Daoy (cell line): ENCODE measurements at places on chromosomes 16 and 17.

DNA sequence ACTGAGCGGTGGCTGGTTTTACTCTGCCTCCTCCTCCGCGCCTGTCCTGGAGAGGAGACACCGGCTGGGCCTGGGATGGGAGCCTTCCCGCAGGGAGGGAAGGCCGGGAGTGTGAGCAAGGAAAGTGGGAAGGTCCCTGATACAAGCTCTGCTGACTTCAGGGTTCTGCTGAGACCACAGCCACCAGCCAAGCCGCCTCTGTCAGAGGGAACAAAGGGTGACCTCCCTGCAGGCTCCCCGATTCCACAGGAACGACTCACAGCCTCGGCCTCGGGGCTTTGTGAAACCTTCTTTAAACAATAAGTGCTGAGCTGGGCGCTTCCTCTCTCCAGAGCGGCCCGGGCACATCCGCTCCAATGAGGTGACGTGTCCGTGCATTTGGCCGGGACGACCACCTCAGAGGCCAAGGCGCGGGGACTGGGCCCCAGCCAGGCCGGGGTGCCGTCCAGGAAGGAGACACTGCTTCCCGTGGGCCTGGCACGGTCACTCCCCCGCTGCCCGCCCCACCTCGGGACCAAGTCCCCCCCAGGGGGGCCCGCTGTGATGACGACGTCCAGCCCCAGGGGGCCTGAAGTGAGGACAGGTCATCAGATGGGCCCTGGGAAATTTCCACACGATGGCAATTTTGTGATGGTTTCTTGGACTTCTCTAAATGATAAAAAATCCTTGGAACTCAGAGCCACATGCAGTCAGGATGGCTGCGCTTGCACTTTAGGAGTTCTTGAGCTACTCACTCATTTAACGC lies 11.8 kb upstream of the CIBAR2 start:
- peak; percentile 87 for DNase-seq

DNA sequence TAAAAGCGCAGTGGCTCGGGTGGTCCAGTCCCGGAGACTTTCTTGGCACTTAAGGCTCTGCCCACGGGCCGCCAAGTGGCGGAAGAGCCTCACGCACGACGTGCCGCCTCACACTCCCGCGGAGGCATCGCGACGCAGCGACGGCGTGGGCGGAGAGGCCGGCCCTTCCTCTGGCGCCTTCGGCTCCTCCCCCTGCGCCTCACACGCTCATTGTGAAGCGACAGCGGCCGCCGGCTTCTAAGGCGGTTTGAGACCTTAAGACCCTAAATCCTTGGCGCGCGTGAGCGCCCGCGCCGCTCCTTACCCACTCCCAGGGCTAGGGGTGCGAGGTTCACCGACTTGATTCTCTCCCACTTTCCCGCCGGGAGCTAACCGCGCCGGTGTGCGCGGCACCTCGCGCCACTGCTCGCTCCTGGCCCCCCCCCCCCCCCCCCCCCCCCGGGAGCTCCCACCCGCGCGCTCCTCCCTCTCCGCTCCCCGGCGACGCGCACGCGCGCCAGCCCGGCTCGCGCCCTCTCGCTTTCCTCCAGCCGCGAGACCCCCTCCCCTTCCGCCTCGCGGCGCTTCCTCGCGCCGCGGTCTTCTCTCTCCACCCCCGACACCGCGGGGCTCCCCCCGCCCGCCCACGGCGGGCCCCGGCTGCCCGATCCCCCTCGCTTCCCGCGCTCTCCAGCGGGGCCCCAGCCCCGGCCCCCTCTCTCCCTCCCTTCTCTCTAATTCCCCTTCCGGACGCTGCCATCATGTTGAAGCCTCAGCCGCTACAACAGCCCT lies at the start of gene ATXN2L:
Gene ATXN2L, plus strand, starts transcription at position 480 of the 771 bp plus-strand sequence. Its CDS starts 261 bp downstream, at position 741.
- peak; percentile 95 for DNase-seq

DNA sequence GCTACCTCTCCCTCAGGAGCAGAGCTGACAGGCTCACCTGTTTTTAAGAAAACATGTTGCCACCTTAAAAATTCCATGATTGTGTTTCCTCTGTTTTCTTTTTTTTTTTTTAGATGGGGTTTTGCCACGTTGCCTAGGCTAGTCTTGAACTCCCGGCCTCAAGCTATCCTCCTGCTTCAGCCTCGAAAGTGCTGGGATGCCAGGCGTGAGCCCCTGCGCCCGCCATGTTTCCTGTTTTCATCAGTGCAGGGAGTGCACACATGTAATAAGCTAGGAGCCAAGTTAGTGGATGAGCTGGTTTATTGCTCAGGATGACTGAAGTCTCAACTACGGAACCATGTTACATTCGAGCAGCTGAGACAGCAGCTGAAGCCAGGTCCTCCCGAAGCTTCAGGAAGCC lies 13.6 kb downstream of the MRM3 start:
- no peak for DNase-seq

GRCh38 chr16:1073566-1074378 lies 1.2 kb downstream of the SSTR5 start:
- no peak for DNase-seq

GRCh38 chr17:31553506-31553905 lies 162.0 kb downstream of the RAB11FIP4 start:
- DNase-seq, result no peak

GRCh38 chr16:48117217-48118105 lies 38.3 kb downstream of the ABCC12 start:
- peak; percentile 71 for DNase-seq

DNA sequence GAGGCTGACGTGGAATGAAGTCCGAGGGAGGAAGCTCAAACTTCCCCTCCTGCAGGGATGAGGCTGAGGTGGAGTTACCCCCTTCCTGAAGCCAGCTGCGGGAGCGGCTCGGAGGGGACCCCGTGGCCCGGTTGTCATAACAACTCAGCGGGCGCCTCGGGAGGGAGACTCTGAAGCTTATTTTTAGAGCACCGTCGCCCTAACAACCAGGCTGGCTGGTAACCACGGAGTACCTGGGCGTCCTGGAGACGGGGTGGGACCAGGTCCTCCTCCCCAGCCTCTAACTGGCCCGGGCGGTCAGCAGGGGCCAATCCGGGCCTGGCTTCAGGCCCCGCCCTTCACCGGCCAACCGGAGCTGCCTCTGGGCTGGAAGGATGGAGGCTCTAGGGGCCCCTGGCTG lies 27.7 kb downstream of the NECAB2 start:
- DNase-seq, result no peak
